ENCODE measurements at places on chromosomes 1 and 21. TPM values are rescaled to one million over a fixed set of nuclear protein-coding genes. Genes with fewer than 3 reads are reported as not detected.

Gene SELENBP1
- total RNA-seq = 9.8 TPM

GRCh38 chr21:41258617-41259016 lies 58.0 kb upstream of the FAM3B start:
- DNase-seq = no peak

- DNase-seq = no peak
These were observed 55.3 kb downstream of the GIPC2 start for GRCh38 chr1:78101051-78101450.

Gene CACHD1
- 2.5 TPM for total RNA-seq

DNA sequence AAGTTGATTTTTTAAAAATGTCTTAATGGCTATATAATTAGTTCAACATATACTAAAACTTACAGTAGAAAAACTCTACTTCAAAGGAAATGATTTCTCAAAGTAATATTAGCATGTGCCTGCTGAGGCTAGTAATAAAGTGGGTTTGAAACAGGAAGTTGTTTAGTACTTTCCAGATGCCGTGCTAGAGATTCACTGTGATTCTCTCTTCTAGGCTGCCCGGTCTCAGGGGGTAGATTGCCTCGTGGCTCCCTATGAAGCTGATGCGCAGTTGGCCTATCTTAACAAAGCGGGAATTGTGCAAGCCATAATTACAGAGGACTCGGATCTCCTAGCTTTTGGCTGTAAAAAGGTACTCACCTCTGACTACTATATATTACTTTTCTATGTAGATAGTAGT lies 9.1 kb downstream of the EXO1 start:
- DNase-seq = no peak

DNA sequence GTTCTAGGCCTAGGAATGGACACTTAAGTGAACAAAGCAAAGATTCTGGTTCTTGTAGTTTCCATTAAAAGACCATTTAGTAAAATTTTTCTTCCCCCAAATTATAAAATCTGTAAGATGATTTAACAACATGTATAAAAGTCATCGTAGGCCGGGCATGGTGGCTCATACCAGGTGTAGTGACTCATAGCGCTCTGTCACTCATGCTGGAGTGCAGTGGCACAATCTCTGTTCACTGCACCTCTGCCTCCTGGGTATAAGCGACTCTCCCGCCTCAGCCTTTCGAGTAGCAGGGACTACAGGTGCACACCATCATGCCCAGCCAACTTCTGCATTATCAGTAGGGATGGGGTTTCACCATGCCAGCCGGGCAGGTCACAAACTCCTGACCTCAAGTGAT lies 9.1 kb downstream of the ASPM start:
- DNase-seq = no peak

DNA sequence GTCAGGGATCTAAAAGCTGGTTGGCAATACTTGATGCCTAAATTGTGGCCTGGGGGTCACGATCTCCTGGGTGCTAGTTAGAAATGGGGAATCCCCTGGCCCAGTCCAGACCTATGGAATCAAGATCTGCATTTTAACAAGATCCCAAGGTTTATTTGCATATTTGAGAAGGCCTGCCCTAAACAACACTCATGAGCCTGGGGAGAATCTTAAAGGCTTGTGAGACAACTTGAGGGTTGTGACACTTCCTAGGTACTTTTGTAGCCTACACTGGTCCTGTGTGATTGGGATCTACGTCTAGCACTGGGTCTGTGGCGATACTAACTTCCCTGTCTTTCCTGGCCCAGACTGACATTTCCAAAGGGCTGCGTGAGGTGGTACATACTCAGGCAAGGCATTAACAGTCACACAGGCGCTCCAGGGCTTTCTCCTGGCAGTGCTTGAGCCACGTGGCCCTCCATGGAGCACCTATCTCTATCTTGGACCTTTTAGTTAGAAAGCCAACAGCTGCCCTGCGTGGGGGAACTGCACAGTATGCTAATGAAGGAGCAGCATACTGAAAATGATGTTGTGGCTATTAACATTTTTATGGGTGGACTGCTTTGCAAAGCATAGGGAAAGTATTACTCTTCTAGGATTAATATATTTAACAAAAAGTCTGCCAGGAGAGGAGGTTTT lies 263.1 kb downstream of the ST6GALNAC3 start:
- DNase-seq = no peak

DNA sequence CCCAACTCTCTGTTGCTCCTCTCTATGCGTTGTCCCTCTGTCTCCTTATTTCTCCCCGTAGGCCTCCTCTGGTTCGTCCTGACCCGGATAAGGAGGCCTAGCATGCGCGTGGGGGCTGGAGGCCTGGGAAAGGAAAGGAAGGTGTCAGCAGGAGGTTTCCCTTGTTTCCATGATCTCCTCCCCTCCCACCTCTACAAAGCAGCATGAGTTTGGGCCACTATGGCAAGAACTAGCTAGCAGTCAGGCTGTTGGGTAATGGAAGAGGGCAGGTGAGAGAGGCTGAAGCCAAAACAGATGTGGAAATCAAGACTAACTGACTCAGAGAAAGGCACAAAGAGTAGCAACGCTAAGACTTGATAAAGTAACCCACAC lies 687 bp upstream of the SEMA6C start:
- no peak for DNase-seq

DNA sequence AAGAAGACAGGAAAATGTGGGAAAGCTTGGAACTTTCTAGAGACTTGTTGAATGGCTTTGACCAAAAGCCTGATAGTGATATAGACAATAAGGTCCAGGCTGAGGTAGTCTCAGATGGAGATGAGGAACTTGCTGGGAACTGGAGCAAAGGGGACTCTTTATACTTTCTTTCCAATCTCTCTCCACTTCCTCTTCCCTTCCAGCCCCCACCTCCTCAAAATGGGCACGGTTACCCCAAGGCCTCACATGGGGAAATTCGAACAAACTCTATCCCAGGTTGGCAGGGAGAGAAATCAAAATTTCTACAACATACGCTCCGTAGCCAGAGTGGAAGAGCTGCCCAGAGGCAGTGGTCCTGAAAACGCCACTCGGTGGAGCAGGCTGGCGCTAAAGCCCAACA lies 15.2 kb downstream of the PPT1 start:
- DNase-seq = no peak

GRCh38 chr1:218456444-218456843 lies 111.3 kb downstream of the TGFB2 start:
- no peak for DNase-seq

All from Calu3 (cell line).